ENCODE measurements at places on chromosomes 2 and 18.

GRCh38 chr2:23280401-23280800 is 104.6 kb upstream of the KLHL29 start:
- no peak for DNase-seq

DNA sequence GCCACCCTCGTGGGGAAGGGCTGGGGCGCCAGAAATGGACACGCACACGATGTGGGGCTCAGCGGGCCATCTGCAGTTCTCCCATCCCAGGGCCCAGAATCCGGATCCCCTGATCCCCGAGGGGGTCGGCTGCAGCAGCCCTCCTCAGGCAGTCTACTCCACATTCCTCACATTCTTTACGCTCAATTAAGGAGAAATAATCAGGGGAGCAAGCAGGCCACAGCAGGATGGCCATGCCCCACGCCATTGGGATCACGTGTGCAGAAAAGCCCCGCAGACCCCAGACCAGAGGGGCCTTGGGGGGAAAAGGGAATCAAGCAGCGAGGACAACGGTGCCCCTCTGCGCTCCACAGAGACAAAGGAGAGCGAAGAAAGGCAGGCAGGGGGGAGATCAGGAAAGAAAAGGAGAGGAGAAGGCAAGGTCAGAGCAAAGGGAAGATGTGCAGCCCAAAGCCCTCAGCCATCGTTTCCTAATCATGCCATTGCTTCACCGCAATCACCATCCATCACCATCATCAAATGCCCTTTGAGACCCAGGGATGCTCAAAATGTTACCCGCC is 17.5 kb upstream of the PKDCC start:
- DNase-seq, result no peak

GRCh38 chr2:196925051-196925767 is 1.3 kb downstream of the PGAP1 start:
- DNase-seq, result no peak

GRCh38 chr2:77190721-77191346 is 331.3 kb downstream of the LRRTM4 start:
- DNase-seq, result no peak

DNA sequence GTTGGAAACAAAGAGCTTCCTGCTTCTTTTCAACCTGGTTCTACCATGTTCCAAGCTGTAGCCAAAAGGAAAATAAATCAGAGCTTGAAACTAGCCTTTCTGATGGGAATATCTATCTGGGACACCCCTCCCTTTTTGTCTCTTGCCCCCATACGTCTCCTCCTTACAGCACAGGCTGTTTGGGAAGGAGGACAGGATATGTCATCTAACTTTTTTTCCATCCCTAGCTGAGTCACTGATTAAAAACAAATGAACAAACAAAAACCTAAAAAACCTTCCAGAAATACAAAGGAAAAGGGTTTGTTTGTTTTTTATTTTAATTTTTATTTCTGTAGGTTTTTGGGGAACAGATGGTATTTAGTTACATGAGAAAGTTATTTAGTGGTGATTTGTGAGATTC is 151.6 kb downstream of the FAM210A start:
- DNase-seq, result no peak

DNA sequence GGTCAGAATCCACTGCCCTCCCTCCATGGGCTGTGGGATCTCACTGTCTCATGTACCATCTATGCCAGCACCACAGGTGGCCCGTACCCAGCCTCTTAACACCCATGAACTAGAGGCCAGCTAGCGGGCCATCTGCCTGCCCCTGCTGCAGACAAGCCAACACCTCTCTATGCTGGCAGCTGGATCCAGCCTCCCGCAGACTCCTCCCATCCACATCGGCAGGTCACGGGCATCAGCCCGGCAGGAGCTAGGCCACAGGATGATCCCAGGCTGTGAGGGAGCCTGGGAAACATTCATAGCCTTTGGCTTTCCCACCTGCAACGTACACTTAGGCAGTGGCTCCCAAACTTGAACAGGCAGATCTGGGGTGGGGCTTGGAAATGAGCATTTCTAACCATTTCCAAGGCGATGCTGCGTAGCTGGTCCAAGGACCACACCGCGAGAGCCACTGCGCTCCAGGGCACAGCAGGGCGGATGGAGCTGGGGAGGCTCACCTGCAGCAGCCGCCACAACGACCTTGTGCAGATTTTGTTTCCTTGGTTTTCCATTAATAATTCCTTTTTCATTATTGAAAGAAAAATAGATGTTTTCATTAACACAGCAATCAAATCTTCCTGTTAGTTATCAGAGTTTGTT is 114.7 kb downstream of the KCNF1 start:
- DNase-seq, result no peak

DNA sequence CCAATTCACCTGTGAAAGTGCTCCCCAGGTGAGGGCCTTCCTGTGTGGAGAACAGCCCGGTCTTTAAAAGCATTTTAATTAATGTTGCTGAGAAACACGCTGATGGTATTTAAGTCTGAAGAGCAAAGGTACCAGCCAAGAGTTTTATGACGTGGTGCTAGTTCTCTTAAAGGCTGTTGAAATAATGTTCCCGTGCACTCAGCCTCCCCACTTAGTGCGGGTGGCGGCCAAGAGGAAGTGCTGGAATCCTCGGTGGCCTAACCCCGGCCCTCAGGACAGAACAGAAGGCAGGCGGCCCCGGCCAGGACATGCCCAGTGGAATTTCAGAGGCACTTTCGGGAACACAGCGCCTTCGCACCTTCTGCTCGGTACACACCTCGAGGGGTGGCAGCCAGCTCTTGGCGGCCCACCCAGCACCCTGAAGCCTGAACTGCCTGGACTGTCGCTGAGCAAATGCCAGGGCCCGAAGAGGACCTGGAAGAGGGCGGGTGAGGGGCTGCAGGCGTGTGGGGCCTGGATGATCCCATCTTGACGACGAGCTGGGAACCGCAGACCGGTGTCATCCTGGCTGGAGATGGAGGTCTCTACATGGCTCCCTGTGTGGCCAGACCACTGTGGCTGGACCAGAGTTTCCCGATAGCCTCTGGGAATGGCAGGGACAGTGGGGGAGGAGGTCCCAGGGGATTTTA is 142.9 kb downstream of the ASB1 start:
- no peak for DNase-seq

GRCh38 chr2:149175956-149176355 is 137.5 kb downstream of the LYPD6B start:
- DNase-seq, result no peak

DNA sequence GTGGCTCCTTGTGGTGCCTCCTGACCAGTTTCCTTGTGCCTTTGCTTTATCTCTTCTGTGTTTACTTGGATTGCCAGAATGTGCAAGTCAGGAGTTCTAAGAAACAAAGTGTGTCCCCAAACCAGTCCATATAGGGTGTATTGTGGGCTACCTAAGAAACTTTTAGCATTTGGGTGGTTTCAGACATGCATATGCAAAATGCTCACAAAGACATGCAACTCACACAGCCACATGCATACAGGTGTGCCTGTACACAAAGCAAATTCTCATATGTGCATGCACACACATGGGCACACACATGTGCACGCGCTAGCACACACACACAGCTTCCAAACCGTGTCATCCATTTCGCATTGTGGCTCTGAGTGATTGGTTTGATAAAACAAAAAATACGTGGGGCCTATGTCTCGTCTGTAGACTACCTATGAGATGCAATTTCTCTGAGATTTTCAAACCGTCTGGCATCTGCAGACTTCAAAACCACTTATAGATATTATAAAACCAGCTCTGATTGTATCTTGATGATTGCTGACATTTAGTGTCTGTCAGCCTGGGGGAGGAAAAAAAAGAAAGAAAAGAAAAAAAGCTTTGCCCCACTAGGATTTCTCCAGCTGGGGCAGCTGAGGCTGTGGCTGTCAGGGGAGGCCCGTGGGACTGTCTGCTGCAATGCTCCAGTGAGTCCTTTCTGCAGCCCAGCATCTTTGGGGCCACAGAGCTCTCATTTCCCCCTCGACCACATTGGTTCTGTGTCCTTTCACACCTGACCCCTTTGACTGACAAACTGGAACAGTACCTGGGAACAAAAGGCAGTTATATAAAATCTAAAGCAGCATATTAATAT is 556.1 kb downstream of the CMPK2 start:
- no peak for DNase-seq

- no peak for DNase-seq
Observed at GRCh38 chr18:23949863-23950262, 64.7 kb upstream of the TTC39C start.

- no peak for DNase-seq
Observed at GRCh38 chr2:33268246-33268831, 208.1 kb upstream of the RASGRP3 start.

DNA sequence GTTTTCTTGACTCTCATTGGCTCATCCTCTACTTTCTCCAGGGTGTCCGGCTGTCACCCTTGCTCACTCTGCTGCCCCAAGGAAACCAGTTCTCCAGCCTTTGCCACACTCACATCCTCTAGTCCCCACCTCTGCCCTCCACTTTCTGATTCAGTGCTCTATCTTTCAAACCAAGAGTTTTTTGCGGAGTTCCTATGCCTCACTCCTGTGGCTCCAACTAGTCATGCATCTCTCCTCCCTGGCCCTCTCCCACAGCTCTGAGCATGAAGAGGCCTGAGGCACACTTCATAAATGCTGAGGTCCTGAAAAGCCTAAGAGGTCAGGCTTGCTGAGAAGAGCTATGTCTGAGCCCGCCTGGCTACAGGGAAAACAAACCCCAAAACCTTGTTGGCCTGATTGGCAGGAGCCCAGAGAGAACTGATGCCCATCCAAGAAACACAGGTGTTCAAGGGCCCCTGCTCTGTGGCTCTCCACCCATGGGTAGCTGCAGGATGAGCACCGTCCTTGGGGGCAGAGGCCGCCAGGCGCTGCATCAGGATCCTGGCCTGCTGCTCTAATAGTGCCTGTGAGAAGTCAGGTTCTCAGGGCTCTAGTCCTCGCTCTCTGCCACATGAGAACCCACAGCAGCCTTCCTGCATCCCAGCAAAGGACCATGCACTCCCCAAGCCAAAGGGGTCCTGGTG is 42.1 kb downstream of the HS1BP3 start:
- DNase-seq, result no peak

DNA sequence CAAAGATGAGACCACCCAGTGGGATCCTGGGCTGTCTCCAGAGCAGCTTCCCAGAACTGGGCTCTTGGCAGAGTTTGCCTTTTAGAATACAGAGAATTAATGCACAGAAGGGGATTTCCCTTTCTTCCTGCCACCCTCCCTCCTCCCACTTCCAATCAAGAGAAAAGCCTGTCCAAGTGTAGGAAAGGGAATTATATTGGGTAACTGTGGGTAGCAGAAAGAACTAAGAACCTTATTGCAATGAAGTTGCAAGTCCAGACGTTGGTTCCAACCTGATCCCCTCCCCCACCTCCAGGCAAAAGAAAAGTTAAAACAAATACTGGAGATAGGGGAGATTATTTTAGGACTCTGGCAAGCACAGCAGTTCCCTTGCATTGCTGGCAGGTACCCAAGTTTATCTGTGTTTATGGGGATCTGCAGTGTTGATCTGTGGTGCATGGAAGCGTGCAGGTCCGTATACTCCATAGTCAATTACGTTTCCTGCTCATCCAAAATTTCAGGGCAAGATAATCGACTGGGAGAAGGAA is 114.3 kb downstream of the PRKCE start:
- DNase-seq, result peak; percentile 52

DNA sequence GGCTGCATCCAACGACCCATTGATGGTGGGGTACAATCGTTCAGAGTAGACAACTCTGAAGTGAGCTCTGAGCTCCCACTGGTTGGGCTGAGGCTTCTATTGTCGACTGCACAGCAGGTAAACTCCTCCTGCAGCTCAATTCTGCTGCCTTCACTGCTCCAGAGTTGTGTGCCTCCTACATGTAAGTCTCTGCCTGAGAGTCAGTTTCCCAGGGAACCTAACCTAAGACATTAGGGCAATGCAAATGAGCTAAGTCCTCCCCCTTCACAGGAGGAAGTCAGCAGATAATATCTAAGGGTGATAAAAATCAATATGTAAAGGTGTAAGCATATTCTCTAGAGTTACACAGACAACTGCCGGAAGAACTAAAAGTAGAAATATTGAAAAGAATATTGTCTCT is 22.5 kb upstream of the ACYP2 start:
- no peak for DNase-seq

- DNase-seq, result no peak
Observed at GRCh38 chr2:204628926-204629712, 83.8 kb downstream of the PARD3B start.

- DNase-seq, result no peak
Observed at GRCh38 chr2:24509425-24509824, 18.4 kb downstream of the NCOA1 start.

- DNase-seq, result no peak
Observed at GRCh38 chr2:184053326-184053725, 545.0 kb upstream of the ZNF804A start.

- DNase-seq, result peak; percentile 60
Observed at GRCh38 chr2:183248866-183249567, 124.8 kb downstream of the NUP35 start.

DNA sequence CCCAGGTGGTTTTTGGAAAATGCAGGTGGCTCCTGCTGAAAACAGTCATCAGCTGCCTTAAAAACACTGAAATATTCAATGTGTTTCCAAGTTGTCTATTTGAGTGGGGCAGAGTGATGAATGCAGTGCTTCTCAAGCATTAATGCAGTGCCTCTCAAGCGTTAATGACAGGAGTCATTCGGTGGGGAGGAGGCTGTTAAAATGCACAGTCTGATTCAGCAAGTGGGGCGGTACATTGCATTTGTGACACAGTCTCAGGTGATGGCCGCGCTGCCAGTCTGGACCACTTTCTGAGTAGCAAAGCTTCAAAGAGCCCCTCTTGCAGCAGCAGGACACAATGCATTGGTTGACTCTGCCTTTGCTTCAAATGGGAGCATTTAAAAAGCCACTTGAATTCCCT is 231.4 kb upstream of the RGPD4 start:
- DNase-seq, result no peak

- peak; percentile 90 for DNase-seq
Observed at GRCh38 chr18:57666818-57667497, 45.3 kb upstream of the NARS1 start.

DNA sequence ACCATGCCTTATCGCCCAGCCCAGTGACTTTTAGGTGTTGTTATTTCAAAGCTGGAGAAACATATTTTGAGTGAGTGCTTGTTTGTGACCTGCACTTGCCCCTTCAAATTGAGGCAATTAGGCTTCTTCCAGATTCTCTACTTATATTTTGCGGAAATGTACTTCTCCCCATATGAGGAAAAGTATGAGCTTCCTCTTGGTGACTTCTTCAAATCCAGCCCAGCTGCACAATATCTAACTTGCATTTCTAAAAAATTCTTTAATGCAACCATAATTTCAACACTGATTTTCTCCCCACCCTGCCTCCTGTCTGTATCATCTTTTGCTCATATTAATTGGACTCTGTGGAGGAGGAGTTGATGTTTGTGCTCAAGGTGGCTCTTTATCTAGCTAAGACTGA is 391.2 kb upstream of the POU3F3 start:
- no peak for DNase-seq

- DNase-seq, result no peak
Observed at GRCh38 chr2:96733931-96734330, 5.9 kb downstream of the LMAN2L start.

- no peak for DNase-seq
Observed at GRCh38 chr2:147173798-147174197, 671.0 kb upstream of the ACVR2A start.

DNA sequence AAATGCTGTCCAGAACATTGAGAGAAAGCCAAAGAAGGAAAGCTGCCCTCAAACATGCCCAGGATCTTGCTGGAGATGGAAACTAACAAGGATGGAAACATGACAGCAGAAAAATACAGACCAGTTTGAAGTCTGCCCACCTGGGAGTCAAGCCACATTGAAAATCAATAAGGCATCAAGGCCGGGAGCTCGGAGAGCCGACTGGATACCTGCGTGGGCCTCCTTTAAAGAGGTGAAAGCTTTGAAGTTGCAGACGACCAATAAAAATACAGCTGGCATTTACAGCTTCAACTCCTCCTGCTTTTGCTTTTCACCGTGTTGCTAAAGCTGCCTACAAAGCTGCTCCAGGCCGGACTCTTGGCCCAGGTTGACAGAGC is 279.7 kb downstream of the SRBD1 start:
- no peak for DNase-seq
